ENCODE measurements at places on chromosomes 4 and X.

GRCh38 chrX:40933132-40933705 lies 152.0 kb upstream of the USP9X start:
- DNase-seq, result no peak

DNA sequence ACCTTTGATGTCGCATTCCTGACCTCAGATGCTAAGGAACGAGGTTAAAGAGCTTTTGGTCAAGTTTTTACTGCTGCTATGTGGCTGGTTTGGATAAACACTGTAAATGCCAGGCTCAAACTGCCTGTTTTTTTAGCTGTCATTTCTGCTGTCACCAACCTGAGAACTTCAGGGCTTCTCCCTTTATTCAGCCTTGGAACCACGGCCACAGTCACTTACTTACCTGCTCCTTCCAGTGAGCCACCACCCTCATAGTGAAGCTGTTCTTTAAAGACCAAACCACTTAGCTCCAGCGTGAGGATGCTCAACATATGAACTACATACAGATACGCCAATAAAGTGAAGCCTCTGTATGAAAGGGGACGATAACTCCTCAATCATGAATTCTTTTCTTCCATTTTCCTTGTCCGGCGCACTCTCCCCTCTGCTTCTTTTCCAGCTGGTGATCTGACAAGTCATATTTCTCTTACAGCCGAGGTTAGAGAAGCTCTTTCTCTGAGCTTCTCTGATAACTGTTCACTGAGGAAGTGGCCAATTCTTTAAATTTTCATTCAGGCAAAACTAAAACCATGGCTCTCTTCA lies 152.8 kb upstream of the ANK2 start:
- DNase-seq, result no peak

- no peak for DNase-seq
Observed at GRCh38 chr4:41507291-41507947, 30.5 kb upstream of the LIMCH1 start.

DNA sequence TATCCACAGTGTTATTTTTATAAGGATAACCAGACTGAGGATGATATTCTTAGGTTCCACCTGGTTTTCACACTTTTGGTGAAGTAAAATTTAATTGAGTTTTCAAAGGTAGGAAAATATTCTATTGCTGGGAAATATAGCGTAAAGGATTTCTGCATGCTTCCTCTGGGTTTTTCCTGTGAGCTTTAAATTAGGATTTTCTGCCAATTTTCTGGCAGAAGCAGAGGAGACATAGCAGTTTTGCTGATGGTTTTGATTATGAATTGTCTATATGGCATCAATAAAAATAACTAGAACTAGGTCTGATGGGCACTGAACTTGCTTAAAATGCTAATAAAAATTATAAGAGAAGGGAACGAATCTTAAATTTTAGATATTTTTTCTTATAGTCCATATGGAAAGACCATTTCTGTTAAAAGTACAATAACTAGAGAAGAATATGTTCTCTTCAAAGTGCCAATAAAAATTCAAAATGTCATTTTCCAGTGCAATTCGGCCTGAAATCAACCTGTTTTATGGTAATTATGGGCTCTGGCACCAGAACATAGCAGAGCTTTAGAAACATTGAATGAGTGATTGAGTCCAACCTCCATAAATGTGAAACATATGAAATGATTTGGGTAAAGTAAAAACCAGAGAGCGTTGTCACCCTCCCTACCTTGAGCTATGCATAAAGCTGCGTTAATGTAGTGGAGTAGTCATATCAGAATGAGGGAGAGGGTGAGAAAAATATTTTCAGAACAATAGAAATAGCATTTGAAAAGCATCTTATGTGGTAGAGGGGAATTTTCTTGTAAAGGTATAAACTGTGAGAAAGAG lies 279.7 kb downstream of the SPRY1 start:
- no peak for DNase-seq

- DNase-seq, result no peak
Observed at GRCh38 chr4:64068096-64068495, 341.2 kb downstream of the TECRL start.

- DNase-seq, result no peak
Observed at GRCh38 chr4:1593881-1594345, 90.2 kb downstream of the FAM53A start.

- no peak for DNase-seq
Observed at GRCh38 chrX:134236626-134237614, at the start of gene CCDC160. TSS of gene CCDC160 (plus strand) at chrX:134237182. CDS start at chrX:134244801, 7,619 bp downstream.

DNA sequence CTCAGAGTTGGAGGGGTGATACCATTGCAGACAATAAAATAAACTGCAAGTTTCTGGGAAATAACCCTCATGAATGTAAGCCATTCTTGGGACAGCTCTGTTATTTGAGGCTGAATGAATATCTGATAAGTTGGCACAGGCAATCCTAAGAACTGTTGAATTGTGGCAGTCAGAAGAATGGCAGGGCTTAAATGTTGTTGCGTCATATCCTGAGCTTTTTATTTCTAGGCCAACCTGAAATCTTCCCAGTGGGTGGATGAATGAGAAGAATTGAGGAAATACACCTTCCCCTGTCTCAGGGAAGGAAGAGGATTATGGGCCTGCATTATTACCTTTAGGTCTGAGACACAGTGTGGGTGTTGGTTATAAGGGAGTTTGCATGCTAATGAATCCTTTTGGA lies 64.4 kb upstream of the C4orf54 start:
- DNase-seq, result no peak

GRCh38 chrX:114071412-114071811 lies 512.5 kb upstream of the HTR2C start:
- DNase-seq, result no peak

DNA sequence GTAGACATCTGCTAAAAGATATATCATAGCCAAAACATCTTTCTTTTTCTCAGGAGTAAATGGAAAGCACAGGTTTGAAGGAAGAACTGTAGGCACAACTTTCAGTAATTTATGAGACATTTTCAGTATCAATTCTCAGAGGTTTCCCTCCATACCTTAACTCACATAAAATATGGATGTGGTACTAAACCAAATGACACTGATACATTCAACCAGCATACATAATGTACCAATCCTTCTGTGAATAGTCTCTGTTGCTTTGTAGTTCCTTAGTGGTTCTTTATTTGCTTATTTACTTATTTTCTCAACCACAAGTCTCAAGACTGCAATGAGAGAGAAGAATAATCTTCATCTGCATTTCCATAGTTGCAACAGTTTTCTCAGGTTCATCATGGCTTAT lies 96.1 kb downstream of the ARHGAP24 start:
- DNase-seq, result no peak

- DNase-seq, result no peak
Observed at GRCh38 chr4:72216539-72217277, 184.9 kb downstream of the NPFFR2 start.

GRCh38 chr4:1842993-1843448 lies 12.9 kb downstream of the LETM1 start:
- DNase-seq, result no peak

All from activated CD8-positive, alpha-beta memory T cell treated with anti-CD3 and anti-CD28 coated beads for 1 hour (primary cell).